ENCODE measurements at places on chromosomes 3 and 15.

DNA sequence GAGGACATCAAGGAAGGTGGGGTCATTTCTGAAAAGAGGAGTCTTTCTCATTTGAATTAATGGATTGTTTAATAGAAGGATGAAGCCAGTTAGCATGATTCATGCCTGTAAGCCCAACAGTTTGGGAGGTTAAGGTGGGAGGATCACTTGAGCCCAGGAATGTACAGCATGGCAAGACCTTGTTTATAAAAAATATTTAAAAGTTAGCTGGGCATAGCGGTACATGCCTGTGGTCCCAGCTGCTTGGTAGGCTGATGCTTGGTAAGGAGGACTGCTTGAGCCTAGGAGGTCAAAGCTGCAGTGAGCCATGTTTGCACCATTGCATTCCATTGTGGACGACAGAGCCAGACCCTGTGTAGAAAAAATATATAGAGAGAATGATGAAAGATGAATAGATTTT, 165.5 kb downstream of the ALCAM start:
- no peak for DNase-seq

DNA sequence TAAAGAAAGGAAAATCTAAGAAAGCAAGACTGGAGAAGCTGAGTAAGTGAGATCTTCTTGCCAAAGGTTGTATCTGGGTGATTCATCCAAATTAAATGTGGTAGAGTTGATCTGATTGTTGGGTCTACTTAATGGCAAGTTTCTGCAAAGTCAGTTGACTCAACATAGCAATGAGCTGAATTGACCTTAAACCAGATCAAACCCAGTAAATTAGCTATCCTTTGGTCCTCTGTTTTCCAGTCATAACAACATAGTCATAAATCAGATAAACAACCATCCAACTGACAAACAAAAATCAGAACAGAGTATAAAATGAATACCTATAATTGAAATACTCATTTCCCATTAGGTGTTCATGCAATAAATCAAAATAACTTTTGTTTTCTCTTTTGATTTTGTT, 142.6 kb upstream of the CFAP20DC start:
- no peak for DNase-seq

- no peak for DNase-seq
Observed at GRCh38 chr3:58178528-58179234, 32.1 kb downstream of the DNASE1L3 start.

DNA sequence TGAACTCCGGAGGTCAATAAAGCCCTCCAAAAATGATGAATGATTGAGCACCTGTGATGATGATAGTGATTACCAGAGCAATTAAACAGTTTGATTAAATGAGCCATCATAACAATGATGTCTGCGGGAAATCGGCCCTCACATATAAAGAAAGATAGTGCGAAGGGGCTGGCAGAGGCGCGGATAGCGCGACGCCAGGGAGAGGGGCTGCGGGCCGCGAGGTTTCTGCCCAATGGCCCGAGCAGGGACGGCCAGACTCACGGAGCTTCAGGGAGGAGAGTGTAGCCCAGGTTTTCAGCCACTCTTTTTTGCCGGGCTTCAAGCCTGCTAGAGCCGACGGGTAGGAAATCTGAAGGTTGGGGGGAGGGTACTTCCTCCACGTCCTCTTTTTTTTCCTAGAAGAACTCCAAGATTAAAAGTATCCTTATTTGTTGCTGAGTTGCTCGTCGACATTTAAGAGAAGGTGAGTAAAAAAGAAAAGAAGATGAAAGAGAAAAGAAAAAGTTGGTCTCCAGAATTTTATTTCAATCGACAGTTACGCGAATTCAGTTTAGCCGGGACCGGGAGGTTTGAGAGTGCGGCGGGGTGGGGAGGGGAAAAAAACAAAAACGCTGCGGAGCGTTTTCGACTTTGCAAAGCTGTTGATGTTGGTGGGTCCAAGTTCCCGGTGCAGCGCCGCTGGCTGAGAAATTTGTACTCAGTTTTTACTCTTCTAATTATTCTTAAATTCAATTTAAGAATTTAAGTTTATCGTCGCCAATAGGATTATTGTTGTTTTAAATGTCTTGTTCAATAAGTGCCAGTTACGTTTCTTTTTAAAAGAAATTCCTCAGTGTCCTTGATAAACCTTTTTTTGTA, 2.2 kb upstream of the MEIS2 start:
- DNase-seq: no peak

DNA sequence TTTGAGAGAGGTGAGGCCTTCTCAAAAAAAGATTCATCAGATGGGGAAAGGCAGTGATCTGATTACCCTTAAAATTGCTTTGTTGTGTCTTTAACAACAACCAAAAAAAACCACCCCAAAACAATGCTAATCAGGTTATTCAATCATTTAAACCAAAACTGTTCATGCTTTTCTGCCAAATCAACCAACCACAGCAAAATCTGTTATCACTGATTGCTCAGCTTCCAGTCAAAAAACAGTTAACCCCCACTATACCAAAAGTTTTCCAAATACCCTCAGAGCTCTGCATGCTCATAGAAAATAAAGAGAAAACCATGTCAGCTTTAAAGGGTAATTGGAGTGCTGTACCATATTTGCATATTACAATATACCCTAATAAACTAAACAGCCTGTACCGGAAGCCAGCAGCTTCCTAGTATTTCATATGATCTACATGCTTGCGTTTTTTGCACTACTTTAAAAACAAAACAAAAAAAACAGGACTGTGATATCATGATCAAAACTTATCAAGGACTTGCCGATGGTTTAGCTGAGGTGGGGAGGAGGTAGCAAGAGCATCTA, 22.8 kb downstream of the SATB1 start:
- peak; percentile 53 for DNase-seq

GRCh38 chr3:45199837-45200648, 26.0 kb downstream of the TMEM158 start:
- DNase-seq: no peak

GRCh38 chr3:190361791-190362190, 26.2 kb upstream of the CLDN16 start:
- no peak for DNase-seq

GRCh38 chr15:96701443-96701842, 370.9 kb downstream of the NR2F2 start:
- DNase-seq: no peak

DNA sequence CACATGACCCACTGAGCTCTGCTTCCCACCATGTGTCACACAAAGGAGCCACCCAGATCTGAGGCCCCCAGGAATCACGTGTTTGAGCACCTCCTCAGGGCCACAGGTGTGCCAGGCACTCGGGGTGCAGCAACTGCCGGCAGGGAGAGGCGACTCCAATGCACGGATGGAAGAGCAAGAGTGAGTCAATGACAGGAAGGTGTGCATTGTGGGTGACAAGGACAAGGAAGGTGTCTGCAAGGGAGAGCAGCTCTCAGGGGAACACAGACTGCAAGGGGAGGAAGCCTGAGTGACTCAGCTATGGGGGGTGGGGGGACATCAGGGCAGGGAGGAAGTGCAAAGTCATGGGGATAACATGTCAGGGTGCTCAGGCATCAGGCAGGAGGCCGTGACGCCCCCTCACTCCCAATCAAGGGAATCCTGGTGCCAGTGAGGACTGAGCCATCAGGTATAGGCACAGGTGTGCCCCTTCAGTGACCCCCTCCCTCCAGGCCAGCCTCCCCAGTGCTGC, 67.4 kb downstream of the NUP210 start:
- DNase-seq: no peak

DNA sequence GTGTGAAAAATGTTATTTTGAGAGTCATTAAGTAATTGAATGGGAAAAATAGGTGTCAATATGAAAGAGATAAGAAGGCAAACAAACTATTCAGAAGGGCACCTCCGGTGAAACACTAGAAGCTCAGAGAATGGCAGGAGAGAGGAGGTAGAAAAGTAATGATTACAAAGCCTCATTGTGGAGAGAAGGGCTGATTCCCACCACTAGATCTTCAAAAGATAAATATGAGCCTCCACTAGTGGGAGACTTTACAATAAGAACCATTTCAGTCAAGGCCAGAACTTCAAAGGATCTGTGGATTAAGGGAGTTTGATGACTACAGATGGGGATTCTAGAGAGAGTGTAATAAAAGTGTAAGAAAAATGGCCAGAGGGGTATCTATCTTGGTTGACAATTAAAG, 535.6 kb downstream of the NLGN1 start:
- DNase-seq: no peak

- no peak for DNase-seq
Observed at GRCh38 chr15:25859838-25860645, 3.1 kb downstream of the ATP10A start.

DNA sequence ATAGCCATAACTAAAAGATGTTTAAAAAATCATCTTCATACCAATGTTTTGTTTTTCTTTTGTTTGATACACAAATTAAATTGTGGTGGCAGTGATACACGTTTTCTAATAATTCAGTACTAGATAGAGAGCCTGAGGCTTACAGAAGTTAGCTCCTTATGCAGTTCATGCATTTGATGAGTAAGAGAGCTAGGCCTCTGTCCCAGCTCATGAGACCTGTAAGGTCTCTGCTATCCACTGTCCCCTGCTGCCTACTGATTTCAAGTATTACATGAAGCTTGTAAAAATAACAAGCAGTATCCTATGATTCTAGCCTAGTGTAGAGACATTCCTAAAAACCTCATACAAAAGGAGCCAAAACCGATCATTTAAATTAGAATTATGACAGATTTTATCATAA, 144.5 kb downstream of the MBNL1 start:
- no peak for DNase-seq

GRCh38 chr15:37595426-37595970, 338.9 kb upstream of the TMCO5A start:
- DNase-seq: no peak

GRCh38 chr3:153357436-153357835, 195.4 kb downstream of the RAP2B start:
- no peak for DNase-seq

Data from CD8-positive, alpha-beta memory T cell (primary cell).